ENCODE measurements at places on chromosomes 1 and 21. TPM values are rescaled to one million over a fixed set of nuclear protein-coding genes. Genes with fewer than 3 reads are reported as not detected.

The CLIC4 gene
- total RNA-seq = 80.6 TPM

The CYYR1 gene
- 44.6 TPM for total RNA-seq

The SPRR2E gene
- not detected for total RNA-seq

The CEP104 gene
- 66.5 TPM for total RNA-seq

The ENO1 gene
- total RNA-seq = 1,187 TPM

The KRTAP19-1 gene
- total RNA-seq = not detected

The SLAMF8 gene
- total RNA-seq = 50.3 TPM

The HRNR gene
- total RNA-seq = not detected

The TMEM125 gene
- 239 TPM for total RNA-seq

The MYOG gene
- not detected for total RNA-seq

The RCAN3 gene
- total RNA-seq = 19.9 TPM
